Upper lobe of left lung (tissue), 6 donors: ENCODE measurements at places on chromosomes 12 and 14.

- no peak for DNase-seq
Observed at GRCh38 chr12:52613384-52614030, 4.9 kb downstream of the KRT73 start.

GRCh38 chr14:36212577-36212976 is 36.1 kb upstream of the PTCSC3 start:
- DNase-seq, result no peak

GRCh38 chr12:116201908-116202307 is 75.6 kb downstream of the MED13L start:
- DNase-seq, result no peak

DNA sequence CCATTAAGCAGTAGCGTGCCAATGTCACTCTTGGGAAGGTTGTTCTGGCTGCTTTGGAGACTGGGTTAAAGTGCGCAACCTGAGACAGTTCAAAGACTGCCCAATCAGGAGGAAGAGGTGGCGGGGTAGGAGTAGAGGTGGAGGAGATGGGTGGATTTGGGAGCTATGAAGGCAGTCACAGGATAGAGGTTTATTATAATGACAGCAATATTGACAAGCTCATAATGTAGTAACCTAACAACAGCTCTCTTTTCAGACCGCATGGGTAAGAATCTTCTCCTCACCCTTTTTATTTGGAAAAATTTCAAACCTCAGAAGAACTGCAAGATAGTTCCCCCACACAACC is 5.3 kb upstream of the PSMD9 start:
- DNase-seq, result no peak

GRCh38 chr14:73712540-73713180 is 1.5 kb downstream of the PNMA1 start:
- no peak for DNase-seq

- DNase-seq, result no peak
Observed at GRCh38 chr12:23834076-23834475, 115.4 kb downstream of the SOX5 start.

DNA sequence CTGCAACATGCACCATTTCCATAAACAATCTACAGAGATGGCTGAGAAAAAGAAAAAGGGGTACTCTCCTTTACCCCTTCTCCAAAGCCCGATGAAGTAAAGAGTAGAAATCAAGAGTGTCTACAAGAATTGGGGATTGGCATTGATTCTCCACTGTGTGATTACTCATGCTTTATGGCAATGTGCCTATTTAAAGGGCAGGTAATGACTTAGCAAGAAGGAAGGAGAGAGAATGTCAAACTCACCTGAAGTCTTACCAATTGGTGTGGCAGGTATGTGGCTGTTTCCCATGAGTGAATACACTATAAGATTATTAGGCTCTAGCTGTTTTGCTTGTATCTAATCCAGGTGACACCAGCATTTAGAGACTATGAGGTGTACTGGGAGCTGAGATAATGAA is 275.3 kb downstream of the CCER1 start:
- DNase-seq, result no peak

DNA sequence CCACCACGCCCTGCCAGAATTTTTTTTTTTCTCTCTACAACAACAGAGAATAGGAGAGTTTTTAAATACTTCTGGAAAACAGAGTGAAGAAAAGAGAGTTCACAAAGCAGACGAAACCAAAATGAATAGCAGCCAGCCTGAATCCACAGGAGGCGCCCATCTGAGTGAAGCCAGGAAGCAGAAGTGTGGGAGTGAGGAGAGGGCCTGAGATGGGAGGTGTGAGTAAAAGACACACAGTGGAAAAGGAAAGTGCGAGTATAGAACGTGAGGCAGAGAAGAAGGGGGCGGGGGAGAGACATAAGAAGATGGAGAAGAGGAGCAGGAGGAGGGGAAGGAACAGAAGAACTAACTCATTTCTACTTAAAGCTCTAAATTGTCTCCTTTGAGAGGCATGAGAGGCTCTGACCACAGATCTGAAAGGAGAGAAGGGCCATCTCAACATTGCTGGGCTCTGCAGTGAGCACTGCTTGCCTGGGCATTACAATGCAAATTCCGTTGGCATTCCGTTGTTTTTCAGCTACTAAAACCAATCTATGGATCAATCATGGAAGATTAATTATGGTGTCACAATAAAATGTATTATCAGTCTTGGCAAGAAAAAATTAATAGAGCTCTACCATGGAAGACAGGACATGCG is 140.1 kb upstream of the CPSF6 start:
- no peak for DNase-seq

- DNase-seq, result no peak
Observed at GRCh38 chr14:64598404-64598803, 48.6 kb downstream of the PPP1R36 start.

- no peak for DNase-seq
Observed at GRCh38 chr14:73630009-73630780, 14.6 kb upstream of the DNAL1 start.

GRCh38 chr12:112386726-112387125 is 4.5 kb upstream of the HECTD4 start:
- no peak for DNase-seq
